ENCODE measurements at places on chromosomes 4 and X.

DNA sequence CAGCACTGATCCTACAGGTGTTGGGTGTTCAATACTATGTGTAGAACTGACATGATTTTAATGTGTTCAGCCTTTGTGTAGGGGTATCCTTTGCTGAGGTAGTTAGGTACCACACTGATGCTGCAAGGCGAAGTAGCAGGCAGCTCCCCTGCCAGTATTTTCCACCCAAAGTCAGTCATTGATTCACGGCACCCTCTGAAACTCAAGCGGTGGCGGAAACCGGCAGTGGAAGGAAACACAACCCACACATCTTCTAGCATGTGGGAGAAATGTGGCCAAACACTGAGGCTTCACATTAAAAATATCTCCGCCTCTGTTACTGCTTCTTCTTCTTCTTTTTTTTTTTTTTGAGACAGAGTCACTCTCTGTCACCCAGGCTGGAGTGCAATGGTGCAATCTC is 126.3 kb downstream of the AASDH start:
- no peak for DNase-seq

GRCh38 chrX:153960077-153960476 is 11.5 kb downstream of the HCFC1 start:
- DNase-seq, result no peak

DNA sequence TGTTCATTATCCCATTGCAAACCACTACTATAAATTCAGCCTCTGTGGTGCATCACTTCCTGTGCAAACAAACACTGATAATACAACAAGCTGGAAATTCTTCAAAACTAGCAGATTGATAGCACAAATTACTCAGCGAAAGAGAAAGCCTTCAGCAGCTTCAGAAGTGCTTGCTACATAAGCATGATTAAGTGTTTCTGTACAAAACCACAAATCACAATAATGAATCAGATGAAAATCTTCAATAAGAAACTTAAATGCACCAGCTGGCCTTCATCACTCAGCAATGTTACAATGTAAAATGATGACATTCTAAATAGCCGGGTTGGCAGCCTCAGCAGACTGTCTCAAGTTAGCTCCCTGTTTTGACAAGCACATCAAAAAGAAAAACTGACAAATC is 262.2 kb downstream of the SPOCK3 start:
- DNase-seq, result no peak

GRCh38 chr4:42452823-42453222 is 55.5 kb downstream of the SHISA3 start:
- peak; percentile 36 for DNase-seq

GRCh38 chr4:121679267-121679666 is 17.5 kb downstream of the ANXA5 start:
- DNase-seq, result no peak

DNA sequence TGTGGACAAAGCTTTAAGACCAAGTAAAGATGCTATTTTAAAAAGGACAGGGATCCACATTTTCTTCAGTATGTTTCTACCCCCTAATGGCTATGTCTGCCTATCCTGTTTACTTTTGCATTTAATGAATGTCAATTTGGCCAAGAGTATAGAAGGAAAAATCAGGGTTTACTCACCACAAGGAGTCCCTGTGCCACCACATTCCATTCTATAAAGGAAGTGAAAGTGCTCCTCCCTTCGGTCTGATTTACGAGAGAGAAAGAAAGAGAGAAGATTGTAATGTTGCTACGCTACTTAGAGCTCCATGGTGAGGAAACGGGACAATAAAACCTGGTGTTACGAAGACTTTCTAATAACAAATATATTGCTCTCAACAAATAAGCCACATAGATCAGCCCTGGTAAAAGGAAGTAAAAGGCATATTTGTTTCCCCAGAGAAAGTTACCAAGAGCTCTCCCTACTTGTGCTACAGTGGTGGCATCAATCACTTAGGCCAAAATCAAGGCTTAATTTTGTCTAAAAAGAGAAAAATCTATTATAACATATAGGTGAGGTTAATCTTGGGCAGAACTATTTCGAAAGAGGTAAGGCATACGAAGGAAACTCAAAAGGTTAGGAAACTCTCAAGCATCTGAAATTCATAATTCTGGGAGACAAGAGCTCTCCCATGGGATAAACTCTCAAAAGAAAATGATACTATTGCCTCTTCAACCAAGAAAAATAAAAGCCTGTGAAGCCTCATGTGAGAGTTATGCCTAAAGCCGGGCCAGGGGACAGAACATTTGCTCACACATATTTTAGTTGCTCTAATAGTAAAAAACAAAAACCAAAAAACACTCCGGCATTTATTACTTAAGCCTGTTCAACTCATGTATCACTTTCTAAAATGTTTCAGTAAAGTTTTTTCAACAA is 29.5 kb downstream of the TAPT1 start:
- DNase-seq, result peak; percentile 76
